ENCODE measurements at places on chromosomes 2 and 18.
A peak's percentile ranks its signal among the peaks of the same experiment; 100 is the strongest.

- DNase-seq: no peak
Measured at GRCh38 chr2:58539973-58540372, 298.8 kb upstream of the FANCL start.

DNA sequence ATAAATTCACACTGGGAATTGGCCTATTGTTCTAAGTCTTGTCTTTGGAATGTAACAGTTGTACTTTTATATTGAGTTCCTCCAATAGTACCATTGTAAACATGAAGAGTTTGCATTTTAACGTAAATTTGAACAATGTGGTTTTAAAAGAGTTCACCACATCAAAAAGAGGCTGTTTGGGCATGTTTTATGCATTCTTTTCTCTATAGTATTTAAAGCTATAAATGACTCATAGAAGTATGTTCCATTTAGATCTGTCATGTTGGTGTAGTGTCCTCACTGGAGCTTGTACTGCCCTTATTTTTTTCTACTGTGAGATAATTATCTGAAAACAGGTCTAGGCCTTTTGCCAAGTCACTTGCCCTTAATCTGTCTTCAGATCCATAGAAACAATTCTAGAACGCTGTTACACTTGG, 141.9 kb downstream of the RHBDD1 start:
- peak; percentile 77 for DNase-seq

DNA sequence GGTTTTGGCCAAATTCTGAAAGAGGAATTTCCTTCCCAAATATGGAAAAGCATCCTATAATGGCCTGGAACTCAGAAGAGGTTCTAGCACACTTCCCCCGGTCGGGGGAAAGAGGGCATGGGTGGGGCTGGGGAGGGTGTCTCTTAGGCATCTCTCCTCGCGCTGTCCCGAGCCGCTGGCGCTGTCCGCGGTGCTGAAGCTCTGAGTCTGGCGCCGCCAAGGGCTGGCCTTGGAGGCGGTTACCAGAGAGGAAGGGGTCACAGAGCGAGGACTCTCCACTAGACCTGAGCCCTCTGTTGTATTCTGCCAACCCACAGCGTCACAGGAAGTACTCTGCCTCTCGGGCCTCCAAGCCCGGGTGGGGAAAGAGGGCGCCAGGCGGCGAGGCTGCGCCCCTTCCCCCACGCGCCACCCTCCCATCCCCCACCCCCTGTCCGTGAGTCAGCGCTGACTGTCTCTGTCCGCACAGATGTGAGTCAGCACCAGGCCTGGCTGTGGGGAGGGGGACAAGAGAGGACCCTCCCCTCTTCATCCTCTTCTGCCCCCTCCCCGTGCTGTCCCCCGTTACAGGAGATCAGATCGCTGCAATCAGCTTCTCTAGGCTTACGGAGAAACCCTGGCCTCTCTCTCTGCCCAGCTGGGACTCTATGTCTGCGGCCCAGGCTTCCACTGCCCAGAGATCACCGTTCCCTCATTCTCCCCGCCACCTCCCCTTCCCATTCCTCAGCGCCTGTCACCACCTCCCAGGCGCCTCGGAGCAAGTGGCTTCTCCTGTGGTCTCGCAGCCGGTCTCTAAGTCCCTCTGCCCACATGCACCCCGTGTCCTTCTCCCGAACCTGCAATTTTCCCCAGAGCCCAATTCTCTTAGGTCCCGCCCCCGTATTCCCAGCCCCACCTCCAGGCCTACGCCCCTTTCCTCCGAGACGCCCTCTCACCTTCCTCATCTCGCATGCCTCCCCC, 779 bp downstream of the PTPRN start:
- DNase-seq: peak; percentile 67

DNA sequence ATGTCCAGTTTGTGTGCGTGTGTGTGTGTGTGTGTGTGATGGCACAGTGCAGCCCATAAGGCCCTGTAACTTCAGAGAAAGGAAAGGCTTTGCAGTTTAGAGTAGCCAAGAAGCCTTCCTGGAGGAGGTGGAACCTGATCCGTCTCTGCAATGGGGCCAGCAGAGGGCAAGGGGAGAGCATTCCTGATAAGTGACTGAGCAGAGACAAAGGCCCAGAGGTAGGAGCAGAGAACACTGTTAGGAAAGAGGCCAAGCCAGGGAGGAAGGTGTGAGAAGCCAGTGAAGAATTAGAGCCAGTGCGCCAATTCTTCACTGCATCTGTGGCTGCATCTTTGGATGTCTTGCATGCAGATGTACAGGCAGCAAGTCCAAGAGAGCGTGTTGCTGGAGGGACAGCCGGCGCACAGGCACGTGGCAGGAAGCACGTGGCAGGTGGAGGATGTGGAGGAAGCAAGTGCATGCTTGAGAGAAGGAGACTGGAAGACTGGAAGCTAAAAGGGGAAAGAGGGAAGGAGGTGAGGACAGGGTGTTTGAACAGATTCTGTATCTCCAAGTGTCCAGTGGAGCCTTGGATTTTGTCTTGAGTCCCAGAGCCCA, 196.3 kb downstream of the CTIF start:
- peak; percentile 39 for DNase-seq

GRCh38 chr2:230737300-230737699, 24.7 kb downstream of the CAB39 start:
- no peak for DNase-seq

DNA sequence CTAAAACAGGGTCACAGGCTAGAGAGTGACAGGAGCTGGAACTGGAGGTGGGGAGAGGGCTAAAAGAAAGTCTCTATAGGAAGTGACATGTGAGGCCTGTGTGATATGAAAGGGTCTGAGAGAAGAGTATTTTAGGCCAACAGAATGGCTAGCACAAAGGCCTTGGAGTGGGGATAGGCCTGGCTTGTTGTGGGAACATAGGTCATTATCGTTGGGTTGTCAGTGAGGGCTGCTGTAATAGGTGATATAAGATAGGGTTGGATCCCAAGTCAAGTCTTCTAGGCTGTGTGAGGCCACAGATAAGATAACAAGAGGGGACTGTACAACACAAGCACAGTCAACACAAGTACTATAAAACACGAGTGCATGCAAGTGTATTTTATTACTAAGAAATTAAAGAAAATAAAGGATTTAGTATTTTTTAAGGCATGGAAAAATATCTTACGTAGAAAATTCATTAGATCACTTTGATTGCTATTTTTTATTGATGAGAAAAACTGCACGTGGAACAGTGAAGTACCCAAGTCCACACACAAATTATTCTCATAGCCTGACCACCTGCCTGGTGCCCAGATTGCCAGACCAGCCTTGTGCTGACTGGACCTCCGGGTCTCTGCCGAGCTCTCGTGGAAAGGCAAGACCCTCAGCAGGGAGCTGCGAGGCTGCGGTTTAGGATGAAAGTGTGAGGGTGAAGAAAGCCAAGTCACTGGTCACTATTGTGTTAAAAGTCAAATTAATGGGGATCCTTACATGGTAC, 14.1 kb downstream of the LTBP1 start:
- DNase-seq: no peak

GRCh38 chr2:229713371-229714079, 830 bp downstream of the DNER start:
- no peak for DNase-seq

GRCh38 chr2:120480903-120481445, 135.0 kb downstream of the INHBB start:
- no peak for DNase-seq

DNA sequence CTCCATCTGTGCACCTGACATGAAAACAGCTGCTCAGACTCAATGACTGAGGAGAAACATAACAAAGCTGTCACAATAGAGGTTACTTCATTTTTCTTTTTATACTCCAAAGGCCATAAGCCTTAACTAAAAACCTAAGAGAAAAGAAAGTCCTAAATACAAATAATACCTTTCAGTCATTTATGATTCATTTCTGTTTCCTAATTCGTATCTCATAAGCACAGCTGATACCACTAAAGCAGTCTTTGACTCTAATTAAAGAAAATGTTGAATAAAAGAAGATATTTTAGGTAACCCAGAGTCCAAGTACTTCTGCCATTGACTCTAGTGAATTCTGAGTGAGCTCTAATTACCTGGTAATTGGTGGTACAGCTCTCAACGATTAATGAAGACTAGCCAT, 20.6 kb downstream of the NEMP2 start:
- DNase-seq: no peak

DNA sequence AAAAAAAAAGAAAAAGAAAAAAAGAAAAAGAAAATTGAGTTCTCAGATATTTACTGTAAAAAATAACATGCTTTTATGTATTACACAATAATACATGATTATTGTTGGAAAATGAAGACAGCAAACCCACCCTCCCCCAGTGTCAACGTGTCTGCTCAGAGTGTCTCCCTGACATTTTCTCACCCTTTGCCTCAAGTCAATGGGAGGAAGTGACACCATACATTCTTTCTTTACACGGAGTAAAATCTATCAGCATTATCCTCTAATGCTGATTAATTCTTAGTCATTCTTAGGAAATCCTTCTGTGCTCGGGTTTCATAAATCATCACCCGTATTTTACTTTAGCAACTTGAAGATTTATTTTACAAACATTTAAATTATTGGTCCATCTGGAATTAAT, 32.0 kb downstream of the CTAGE1 start:
- peak; percentile 94 for DNase-seq

Measured in fibroblast of mammary gland (primary cell).